ENCODE measurements at places on chromosomes 7 and 10.

- no peak for DNase-seq
Measured at GRCh38 chr10:88154596-88155250, 291.3 kb downstream of the PTEN start.

- DNase-seq = no peak
Measured at GRCh38 chr7:143882604-143883078, 19.3 kb downstream of the TCAF1 start.

GRCh38 chr7:29035044-29035740, 77.1 kb upstream of the TRIL start:
- DNase-seq = no peak

DNA sequence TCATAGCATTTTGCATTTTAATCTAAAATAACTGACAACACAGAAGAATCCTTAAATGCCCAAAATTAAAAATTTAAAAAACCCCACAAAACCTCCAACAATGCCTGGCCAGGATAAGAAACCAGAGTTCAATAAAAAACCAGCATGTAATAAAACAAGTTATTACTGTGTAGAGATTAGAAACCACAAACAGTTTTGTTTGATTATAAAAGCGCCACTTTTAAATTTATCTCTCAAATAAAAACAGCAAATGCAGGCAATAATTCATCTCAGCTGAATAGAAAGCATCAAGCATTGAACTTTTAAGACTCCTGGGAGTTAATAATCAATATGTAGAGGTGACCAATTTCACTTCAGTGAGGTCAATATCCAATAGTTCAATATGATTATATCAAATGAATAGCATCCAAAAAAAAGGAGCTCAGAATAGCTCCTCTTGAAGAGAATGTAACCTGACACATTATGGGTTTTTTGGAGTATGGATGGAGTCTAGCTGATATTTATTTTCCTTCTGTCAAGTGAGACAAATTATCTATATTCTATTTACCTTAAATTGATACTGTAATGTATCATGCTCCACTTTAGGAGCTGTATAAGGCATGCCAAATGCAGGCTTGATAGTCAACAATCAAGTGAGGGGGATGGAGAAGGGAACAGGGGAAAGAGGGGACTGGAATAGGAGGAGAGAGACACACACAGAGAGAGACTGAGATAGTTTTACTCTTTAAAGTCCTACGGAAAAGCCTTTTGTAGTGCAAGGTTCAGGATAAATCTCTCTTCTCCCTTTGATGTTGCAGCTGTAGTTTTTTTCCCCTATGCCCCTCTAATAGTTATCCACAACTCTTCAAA, 130.9 kb downstream of the RSU1 start:
- no peak for DNase-seq

DNA sequence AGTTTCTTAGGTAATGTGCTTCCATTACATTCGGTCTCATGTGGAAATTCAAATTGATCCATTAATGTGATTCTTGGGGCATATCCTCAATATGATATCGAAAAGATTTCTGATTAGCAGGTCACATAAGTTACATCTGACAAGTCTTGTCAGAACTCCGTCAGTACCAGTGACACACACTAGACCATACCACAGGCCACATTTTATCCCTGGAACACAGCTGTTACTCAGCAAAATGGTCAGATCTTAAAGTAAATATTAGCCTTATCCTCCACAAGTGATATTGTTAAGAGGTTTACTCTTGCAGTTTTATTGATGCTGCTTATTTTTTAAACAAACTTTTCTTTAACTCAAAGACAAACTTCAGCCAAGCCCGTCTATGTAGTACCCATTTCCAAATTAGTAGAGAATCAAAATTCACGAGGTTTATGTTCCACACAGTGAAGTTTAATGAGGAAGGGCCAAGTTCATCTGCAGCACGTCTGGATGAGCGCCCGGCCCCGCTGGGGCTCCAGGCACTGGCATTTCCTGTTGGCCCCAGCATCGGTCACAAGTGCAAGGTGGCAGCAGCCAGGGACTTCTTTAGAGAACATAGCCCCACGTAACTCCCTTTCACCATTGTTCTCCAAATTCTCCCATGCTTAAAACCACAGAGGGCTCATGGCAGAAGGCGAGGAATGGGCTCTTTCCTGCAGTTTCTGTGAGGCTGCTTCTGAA, 132.2 kb downstream of the VIPR2 start:
- DNase-seq = no peak

DNA sequence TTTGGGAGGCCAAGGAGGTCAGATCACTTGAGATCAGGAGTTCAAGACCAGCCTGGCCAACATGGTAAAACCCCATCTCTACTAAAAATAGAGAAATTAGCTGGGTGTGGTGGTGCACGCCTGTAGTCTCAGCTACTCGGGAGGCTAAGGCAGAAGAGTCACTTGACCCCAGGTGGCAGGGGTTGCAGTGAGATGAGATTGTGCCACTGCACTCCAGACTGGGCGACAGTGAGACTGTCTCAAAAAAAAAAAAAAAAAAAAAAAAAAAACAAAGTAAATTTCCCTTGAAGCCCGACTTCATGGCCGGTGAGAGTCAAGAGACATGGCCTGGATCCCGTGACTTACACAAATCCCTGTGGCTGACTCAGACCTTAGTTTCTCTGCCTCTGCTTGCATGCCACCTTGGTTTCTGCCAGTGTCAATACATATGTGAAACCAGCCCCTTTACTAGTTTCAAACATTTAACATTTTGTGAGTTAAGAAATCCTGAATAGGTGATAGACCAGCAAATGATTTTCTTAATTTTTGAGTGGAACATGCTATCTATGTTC, 62.8 kb downstream of the ZEB1 start:
- no peak for DNase-seq

GRCh38 chr10:129024046-129024445, 443.0 kb upstream of the MGMT start:
- DNase-seq = no peak

DNA sequence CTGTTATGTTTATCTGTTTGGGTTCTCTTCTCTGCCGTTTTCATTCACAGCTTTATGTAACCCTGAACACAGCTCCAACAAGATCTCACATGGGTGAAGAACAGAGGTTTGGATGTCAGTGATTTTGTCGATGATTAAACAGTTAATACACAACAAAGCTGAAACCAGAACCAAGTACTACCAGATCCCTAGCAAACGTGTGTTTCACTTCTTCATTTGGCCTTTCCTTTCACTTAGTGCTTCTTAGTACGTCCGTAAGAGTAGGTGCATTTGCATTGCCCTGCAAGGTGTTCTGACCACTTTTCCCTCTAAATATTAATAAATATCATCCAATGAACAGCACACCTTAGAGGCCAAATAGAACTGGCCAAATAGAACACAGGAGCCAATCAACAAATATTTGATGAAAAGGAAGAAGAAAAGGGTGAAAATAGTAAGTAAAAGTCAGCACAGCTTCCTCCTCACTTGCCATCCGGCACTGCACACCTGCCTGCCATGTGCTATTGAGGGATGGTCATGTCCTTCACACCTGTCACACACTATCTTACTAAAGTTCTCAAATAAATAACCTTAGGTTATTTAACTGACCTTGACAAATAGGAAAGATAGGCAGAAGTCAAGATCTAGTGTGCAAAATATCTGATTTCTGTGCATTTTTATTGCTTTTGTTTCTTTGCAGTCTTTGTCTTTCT, 252.6 kb upstream of the ANKRD30A start:
- no peak for DNase-seq

GRCh38 chr10:124105594-124105993, 12.2 kb upstream of the CHST15 start:
- no peak for DNase-seq

DNA sequence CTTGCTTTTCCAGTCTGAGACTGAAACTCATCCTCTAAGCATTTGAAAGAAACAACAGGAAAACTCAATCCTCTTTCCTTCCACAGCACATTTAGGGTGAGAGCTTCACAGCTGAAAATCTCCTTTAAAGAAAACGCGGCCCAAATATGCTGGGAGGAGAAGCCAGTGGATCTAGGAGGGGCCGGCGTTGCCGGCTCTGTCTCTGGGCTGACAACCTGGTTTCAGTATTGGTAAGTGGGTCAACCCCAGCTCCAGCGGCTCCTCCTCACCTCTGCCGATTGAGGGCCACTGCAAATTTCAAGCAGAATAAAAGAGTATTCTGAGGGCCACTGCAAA, 75.3 kb upstream of the CPXM2 start:
- DNase-seq = no peak

GRCh38 chr10:98260752-98261151, 7.2 kb downstream of the LOXL4 start:
- DNase-seq = no peak

- no peak for DNase-seq
Measured at GRCh38 chr7:37728747-37729146, 45.2 kb downstream of the GPR141 start.

GRCh38 chr7:28960071-28960840, 2.1 kb upstream of the TRIL start:
- DNase-seq = no peak

GRCh38 chr7:155788616-155789000, 23.7 kb downstream of the SHH start:
- DNase-seq = no peak

DNA sequence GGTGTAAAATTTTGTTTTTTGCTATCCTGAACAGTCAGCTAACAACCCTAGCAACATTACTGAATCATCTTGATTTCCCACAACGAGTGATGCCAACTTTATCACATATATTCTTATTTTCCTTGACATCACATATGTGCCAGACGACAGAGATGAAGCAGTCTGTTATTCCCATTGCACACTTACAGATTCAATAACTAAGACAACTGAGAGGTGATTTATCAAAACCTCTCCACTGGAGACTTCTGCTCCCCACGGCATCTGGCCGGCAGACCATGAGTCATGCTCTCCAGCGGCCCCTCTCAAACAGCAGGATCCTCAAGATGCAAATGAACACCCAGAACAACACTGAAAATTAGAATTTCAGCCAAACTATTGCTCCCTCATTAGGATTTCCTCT, 57.1 kb downstream of the AMPH start:
- DNase-seq = no peak

- DNase-seq = no peak
Measured at GRCh38 chr7:24133691-24134090, 150.3 kb upstream of the NPY start.

GRCh38 chr7:158001621-158002320, 585.9 kb downstream of the PTPRN2 start:
- DNase-seq = no peak

DNA sequence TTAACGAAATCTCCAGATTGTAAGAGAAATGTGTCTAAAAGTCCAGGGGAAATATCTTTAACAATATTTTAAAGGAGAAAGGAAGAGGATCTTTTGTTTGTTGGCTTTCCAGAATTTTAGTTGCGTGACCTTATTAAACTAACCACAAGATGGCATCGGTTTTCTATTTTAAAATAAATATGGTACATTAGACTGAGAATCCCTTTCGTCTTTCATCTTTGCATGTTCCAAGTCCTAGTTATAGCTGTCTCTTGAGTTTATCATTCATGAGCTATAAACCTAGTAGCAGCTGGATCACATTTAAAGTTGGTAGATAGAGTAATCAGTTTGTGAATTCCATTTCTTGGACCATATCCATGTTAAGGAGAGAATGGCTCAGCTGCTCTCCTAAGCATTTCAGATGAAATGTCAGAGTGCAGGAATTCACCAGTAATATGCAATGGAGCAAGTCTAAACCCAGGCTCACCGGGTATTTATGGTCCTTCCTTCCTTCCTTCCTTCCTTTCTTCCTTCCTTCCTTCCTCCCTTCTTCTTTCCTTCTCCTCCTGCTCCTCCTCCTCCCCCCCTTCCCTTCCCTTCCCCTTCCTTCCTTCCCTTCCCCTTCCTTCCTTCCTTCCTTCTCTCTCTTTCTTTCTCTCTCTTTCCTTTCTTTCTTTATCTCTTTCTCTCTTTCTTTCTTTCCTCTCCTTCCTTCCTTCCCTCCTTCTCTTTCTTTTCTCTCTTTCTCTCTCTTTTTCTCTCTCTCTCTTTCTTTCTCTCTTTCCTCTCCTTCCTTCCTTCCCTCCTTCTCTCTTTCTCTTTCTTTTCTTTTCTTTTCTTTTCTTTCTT, 57.8 kb upstream of the RAB18 start:
- no peak for DNase-seq

DNA sequence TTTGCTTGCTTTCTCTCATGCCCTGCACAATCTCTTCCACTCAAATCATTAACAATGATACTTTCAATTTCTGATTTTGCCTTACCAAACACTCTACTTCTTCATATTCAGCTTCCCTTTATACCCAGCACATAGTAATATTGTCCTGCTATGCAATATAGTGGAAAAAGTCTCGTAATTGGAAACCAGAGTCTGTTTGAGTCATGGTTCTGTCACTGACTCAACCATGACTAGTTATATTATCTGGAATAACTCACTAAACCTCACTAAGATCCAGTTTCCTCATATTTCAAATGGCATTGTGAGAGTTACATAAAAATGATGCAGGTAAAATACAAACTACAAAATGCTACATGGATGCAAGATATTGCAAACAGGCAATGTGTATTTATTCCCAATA, 98.5 kb upstream of the LRRTM3 start:
- DNase-seq = no peak

GRCh38 chr7:116984511-116984910, 31.2 kb downstream of the ST7 start:
- no peak for DNase-seq

DNA sequence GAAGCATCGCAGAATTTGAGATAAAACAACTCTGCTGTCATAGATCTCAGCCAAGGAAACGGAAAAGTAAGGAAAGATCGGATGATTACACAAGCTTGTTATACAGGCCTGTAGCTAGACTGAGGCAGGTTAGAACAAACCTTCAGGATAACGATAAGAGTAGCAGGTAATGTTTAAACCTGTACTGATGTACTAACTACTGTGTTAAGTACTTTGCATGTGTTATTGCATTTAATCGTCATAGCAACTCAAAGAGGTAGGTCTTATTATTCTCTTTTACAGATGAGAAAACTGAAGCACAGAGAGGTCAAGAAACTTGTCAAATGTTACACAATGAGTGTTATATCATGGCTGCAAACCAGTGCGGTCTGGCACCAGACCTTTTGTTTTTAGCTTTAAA, 352.5 kb downstream of the GPAM start:
- DNase-seq = no peak

DNA sequence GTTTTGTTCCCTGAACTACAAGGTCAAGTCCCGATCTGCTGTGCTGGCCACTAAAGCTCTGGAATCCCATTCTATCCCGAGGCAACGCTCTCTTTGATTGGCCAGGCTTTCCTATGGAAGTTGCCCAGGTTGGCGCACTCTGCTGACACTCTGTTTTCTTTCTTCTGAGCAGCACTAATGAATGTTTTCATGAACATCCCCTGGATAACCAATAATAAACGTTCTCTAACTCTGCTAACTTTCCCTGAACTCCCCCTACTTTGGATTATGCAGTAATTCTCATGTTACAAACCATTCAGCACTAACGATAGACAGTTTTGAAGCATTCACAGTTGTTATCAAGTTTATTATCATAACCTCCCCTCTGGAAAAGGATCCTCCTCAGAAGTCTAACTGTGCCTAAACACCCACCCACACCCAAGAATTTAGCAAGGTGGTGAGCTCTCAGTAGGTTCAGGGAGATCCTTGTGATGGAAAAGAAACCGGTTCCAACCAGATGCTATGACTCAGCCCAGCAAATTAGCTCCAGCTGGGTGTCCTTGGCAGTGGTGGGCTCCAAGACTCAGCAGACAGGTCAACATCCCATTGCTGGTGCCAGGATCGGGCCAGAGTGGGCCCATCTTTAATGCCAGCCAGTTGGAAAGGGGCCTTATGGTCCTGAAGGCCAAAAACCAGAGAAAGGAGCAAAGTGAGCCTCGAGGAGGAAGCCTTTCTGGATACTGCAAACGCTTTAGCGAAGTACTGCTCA, 68.4 kb downstream of the CREB3L2 start:
- DNase-seq = no peak

Measured in activated T-cell treated with anti-CD3 and anti-CD28 coated beads for 4 hours (primary cell).